Thymus (tissue), 14 donors: ENCODE measurements at places on chromosomes 7 and 10.
A peak's percentile ranks its signal among the peaks of the same experiment; 100 is the strongest.

DNA sequence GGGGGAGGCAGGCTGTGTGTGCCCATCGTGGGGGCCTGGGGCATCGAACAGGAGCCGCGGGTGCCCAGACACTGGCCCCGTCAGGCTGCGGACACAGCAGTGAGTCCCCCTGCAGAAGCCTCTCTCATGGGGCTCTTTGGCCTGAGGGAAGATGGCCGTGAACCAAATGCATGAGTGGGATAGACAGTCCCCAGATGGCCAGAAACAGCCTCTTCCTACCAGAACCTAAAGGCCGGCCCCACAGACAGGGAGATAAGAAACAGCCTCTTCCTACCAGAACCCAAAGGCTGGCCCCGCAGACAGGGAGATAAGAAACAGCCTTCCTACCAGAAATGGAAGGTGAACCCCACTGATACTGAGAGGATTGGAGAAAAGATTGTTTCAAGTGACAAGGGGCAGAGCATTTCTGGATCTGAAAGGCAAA is 16.6 kb downstream of the IDI2 start:
- DNase-seq: no peak

DNA sequence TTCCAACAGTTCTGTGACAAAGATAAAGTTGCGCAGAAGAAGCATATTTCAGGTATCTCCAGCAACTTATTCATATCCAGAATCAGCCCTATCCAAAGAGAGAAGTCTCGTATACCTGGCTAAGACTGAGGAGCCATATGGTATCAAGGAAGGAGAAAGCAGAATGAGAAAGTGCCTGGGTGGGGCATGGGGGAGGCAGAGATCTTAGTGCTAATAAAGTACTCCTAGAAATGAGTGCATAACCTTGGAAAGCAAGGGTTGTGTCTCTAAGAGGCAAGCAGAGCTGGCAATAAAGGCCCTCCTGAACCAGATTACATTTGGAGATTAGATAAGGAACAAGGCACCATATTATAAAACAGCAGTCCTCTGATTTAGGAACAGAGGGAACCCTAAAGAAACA is 12.7 kb downstream of the TASOR2 start:
- DNase-seq: no peak

DNA sequence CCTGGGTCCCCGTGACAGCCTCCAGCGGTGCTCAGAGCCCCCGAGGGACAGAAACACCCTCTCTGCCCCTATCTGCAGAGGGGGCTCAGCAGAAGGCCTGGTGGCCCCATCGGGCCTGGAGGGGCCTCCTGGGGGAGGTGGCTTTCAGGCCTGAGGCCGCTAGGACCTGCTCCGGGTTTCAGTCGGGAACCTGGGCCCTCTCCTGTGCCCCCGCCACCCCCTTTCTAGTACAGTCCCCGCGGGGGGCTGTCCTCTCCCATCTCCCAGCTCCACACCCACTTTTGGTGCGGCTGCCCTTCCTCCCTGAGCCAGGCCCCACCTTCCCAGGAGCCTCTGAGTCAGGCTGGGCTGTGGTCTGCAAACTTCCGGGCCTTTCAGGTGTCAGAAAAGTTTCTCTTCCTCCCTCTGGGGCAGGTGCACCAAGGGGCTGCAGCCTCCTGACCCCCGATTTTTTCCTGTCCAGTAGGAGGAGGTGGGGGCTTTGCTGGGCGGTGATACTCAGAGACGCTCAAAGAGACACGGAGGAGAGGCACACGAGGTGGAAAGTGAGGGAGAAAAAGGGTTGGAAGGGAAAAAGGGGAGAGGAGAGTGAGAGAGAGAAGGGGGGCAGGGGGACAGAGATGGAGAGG is 692 bp downstream of the CARD11 start:
- DNase-seq: peak; percentile 43

DNA sequence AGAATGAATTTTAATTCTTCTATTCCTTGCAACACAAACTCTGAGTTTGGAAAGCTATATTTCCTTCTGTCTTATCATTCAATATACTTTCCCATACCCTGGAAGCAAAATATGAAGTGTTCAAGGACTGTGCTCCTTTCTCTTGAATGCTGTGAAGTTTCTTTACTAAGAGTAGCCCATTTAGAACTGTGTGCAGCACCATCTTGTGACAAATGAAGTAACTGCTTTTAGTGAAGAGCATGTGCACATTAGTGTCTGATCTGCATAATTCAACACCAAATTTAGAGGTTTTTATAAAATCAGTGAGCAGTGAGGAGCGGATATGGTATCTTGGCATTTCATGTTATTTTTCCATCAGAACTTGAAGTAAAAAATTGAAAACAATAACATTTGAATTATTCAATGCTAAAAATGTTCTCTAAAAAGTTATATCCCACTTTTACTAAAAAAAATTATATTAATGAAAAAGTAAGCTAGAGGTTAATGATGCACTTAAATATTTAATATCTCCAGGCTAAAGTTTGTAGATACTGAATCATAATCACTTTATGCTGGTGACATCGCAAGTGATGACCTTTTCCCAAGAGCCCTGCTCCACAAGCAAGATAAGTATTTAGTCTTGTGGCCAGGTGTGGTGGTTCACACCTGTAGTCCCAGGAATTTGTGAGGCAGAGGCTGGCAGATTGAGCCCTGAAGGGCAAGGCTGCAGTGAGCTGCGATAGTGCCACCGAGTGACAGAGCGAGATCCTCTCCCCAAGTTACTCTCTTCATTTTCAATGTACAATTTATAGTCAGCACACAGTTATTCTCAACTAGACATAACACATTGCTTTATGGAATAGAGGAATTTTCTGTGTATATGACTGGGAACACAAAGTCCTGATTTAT is 108.8 kb upstream of the PCLO start:
- DNase-seq: no peak

GRCh38 chr7:133339772-133340171 is 86.9 kb downstream of the EXOC4 start:
- DNase-seq: no peak

- no peak for DNase-seq
These were observed 18.4 kb downstream of the CUZD1 start for GRCh38 chr10:122827302-122827701.

DNA sequence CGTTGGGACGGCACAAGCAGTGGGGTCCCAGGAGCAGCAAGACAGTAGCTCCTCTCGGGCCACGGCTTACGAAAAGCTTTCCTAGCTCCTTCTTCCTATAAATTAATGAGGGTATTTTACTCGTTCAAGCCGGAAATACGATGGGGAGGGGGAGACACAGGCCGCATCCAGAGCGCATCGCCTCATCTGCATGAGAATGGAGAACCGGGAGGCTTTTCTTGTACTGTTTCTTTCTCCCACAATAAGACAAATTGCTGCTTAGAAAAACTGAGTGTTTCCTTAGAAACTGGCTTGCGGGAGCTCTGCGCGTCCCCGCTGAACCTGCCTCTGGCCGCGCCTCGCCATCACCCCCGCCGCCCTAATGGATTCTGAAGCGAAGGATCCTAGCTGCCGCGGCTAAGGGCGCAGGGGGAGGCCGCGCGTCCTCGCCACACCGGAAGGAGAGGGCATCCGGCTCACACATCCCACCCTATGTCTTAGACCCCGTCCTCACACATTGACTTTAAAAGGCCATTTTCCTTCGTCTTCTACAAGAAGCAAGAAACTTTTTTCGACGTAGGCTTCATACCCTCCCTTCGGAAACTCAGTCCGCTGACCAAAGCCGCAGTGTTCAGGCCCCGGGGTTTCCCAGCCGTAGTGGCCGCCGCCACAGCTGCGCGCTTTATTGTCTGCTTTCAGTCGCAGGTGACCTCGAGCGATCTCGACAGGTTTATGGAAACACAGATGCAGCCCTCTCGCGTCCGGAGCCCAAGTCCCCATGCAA is 8.8 kb downstream of the NXPH1 start:
- DNase-seq: no peak

GRCh38 chr7:84844771-84845170 is 342.1 kb downstream of the SEMA3D start:
- DNase-seq: no peak

GRCh38 chr7:156969972-156970420 is 20.5 kb downstream of the NOM1 start:
- no peak for DNase-seq

- DNase-seq: no peak
These were observed 126.9 kb upstream of the GHITM start for GRCh38 chr10:84012431-84012830.

GRCh38 chr10:45425621-45426563 is 51.9 kb downstream of the ALOX5 start:
- no peak for DNase-seq

DNA sequence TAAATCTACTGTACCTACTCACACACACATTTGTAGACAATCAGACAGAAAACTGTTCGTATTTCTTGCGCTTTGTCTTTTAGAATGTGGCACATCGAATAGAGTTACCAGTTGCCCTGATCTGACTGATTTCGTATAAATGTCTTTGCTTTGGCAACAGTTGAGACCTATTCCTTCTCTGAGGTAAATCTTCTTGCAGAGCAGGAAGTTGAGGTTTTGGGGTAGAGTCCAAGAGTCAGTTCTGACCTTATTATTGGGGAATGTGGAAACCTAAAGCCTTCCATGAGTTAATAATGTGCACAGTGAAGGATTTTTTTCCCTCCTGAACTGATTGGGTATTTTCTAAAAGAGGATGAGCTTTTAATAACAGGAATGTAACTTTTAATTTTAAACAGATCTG is 135.3 kb downstream of the KIAA1217 start:
- DNase-seq: no peak

DNA sequence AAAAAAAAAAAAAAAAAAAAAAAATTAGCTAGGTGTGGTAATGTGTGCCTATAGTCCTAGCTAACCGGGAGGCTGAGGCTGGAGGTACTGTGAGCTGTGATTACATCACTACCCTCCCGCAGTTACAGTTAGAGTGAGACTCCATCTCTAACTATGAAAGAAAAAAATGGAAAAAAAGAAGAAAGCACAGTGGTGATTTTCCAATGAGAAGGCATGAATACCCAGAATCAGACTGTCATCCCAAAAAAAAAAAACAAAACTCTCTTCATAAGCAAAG is 269.9 kb upstream of the MKLN1 start:
- DNase-seq: no peak

DNA sequence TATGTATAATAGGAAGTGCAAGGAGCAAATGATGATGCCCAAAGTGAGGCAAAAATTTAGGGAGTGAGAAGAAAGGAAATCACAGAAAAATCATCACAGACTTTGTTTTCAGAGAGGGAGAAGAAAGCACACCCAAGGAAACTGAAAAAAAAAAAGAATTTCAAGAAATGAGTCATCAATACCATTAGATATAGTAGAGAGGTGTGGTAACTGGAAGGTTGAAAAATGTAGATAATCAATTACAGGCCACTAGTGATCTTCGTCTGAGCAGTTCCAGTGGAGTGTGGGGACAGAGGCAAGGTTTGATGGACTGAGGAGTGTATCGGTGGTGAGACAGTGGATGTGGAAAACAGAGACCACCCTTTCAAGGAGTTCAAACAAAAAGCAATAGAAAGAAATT is 31.7 kb downstream of the ASB4 start:
- DNase-seq: no peak

- no peak for DNase-seq
These were observed 13.1 kb upstream of the CFAP46 start for GRCh38 chr10:132955479-132955878.

- no peak for DNase-seq
These were observed 122.7 kb downstream of the MAD1L1 start for GRCh38 chr7:2109936-2110609.

DNA sequence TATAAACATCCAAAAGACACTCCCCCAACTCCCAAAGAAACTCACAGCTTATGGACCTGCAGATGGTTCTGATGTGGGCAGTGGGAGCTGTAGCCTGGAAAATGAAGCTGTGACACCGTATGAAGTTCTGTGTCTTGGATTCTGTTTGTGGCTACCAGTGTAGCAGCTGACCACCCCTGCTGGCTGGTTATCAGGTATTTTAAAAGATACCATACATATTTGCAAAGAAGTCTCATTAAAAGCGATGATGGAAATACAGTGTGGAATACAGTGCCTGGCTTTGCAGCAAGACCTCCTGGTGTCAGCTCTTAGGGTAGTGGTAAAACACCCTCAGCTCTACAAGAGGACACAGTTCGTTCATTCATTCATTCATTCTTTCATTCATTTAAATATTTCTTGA is 194.3 kb upstream of the PRKCQ start:
- DNase-seq: no peak

DNA sequence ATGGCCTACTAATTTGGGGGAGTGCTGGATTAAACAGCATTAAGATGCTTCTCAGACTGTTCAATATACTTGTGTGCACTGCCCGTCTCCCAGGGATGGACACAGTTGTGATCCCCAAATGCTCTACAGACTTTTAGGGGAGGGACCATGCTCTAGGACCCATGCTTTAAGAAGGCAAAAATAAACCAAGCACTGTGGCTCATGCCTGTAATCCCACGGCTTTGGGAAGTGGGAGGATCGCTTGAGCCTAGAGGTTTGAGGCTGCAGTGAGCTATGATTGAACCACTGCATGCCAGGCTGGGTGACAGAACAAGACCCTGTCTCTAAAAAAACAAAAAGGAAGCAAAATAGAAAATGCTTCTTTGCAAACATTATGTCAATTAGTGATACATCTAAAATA is 102.6 kb downstream of the VOPP1 start:
- DNase-seq: no peak

GRCh38 chr10:100728928-100729861 is 16.2 kb upstream of the PAX2 start:
- DNase-seq: no peak

DNA sequence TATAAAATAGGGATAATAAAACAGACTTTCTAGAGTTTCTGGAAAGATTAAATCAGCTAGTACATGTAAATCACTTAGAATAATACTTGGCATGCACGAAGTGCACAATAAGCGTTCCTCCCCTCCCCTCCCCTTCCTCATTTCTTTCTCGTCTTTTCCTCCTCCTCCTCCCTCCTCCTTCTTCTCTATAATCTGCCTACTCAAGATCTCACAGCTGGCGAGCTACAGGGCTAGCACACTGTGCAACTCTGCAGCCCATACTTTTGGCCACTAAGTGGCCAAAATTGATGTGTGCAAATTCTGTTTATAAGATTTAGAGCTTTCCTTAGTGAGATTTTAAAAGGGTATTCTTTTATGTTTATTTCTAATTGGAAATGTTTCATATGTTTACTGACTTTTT is 565.3 kb downstream of the PHTF2 start:
- DNase-seq: no peak

- no peak for DNase-seq
These were observed 8.0 kb upstream of the CHST15 start for GRCh38 chr10:124101351-124101750.

- no peak for DNase-seq
These were observed 4.8 kb downstream of the VSTM2A start for GRCh38 chr7:54546986-54547314.

GRCh38 chr10:11448190-11448544 is 163.3 kb downstream of the USP6NL start:
- DNase-seq: no peak

GRCh38 chr7:77327932-77328628 is 88.1 kb downstream of the GSAP start:
- DNase-seq: no peak
